ENCODE measurements at places on chromosomes 13 and 19. TPM values are rescaled to one million over a fixed set of nuclear protein-coding genes. Genes with fewer than 3 reads are reported as not detected.

- DNase-seq = no peak
Measured at GRCh38 chr19:40571831-40572495, 4.7 kb upstream of the SHKBP1 start.

- DNase-seq = no peak
Measured at GRCh38 chr19:54160182-54160811, 776 bp upstream of the LENG1 start.

DNA sequence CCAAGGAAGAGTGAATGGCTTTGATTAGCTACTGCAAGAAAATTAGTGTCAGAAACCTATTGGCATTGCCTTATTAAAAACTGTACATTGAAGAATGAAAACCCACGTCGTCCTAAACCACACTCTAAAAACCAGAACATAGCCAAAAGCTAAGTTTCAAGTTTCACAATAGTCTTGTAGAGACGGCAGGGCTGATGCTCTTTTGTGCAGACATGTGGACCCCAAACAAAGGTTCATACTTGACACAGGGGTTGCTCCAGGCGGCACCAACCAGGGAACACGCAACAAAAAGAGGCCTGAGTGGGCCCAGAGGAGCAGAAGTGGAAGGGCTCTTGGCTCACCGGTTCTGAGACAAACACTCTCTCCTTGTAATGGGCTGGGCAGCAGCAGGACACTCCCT, 28.6 kb upstream of the MIR17HG start:
- DNase-seq = no peak

- DNase-seq = peak; percentile 98
Measured at GRCh38 chr19:14006085-14006765, at the start of gene RFX1. Gene RFX1 (minus strand): TSS chr19:14006320. CDS start chr19:13993843, 12,477 bp downstream.

- DNase-seq = peak; percentile 54
Measured at GRCh38 chr13:51534041-51534817, 50.0 kb upstream of the WDFY2 start.

DNA sequence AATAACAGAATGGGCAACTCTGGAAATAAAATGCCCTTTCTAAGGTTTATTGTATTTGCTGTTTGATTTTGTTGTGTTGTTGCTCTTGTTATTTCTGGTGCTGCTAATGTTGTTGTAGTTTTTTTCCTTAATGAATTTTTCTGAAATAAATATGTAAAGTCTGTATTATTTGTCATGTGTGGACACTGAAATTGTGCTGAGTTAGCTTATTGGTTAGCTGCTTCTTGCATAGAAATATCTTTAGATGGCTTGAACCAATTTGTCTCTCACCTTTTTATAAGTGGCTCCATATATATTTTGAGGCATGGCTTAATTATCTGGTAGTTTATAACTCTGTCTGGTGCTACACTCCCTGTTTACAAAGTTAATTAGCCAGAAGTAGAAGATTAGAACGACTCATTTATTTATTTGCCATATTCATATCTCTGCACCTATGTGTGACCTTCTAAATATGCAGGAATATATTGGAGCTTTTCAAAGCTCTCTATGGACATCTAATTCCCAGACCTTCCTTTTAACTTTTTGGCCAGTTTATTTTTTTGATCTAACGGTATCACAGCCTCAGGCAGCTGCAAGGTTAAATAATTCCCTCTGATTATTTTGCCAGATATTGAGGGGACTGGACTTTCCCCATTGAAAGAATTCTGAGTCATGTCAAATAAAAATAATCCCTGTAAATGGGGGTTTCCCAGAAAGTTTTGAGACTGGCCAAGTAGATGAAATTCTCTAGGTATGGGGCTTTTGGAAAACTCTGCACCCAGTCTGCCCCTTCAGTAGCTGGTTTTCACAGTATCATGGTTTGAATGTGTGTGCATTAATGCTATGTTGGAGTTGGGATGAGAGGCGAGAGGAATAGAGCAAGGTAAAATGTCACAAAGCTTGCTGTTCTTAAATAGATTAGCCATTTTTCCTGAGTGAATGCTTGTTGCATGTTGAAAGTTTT, 1331.7 kb upstream of the MIR17HG start:
- DNase-seq = no peak

DNA sequence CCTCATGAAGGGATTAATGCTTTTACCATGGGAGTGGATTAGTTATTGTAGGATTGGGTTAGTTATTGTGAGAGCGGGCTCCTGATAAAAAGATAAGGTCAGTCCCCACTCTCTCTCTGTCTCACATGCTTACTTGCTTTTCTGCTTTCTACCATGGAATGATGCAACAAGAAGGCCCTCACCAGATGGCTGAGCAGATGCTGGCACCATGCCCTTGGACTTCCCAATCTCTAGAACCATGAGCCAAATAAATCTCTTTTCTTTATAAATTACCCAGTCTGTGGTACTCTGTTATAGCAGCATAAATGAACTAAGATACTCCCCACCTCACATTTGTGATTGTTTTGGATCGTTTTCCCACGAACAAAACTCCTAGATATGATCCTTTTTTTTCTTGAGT, 353.8 kb downstream of the DNAJC15 start:
- DNase-seq = no peak

- DNase-seq = no peak
Measured at GRCh38 chr13:37059848-37060192, 332 bp upstream of the SUPT20H start.

- DNase-seq = no peak
Measured at GRCh38 chr19:33194886-33195644, 935 bp downstream of the LRP3 start.

DNA sequence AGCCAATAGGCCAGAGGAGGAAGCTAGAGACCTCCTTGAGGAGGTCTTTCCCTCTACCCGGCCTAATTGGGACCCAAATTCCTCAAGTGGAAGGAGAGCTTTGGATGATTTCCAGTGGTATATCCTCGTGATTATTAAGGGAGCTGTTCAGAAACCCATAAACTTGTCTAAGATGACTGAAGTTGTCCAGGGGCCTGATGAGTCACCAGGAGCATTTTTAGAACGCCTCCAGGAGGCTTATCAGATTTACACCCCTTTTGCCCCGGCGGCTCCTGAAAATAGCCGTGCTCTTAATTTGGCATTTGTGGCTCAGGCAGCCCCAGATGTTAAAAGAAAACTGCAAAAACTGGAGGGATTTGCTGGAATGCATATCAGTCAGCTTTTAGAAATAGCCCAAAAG, 198.1 kb downstream of the ZNF486 start:
- DNase-seq = no peak

GRCh38 chr19:35146746-35147459, 3.8 kb downstream of the FXYD7 start:
- DNase-seq = no peak

DNA sequence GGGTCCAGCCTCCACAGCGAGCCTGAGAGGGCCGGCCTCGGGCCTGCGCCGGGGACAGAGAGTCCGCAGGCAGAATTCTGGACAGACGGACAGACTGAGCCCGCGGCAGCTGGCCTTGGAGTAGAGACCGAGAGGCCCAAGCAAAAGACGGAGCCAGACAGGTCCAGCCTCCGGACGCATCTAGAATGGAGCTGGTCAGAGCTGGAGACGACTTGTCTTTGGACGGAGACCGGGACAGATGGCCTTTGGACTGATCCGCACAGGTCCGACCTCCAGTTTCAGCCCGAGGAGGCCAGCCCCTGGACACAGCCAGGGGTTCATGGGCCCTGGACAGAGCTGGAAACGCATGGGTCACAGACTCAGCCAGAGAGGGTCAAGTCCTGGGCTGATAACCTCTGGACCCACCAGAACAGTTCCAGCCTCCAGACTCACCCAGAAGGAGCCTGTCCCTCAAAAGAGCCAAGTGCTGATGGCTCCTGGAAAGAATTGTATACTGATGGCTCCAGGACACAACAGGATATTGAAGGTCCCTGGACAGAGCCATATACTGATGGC, 490 bp downstream of the ITPKC start:
- no peak for DNase-seq

- no peak for DNase-seq
Measured at GRCh38 chr13:99421758-99422585, 79.3 kb upstream of the TM9SF2 start.

DNA sequence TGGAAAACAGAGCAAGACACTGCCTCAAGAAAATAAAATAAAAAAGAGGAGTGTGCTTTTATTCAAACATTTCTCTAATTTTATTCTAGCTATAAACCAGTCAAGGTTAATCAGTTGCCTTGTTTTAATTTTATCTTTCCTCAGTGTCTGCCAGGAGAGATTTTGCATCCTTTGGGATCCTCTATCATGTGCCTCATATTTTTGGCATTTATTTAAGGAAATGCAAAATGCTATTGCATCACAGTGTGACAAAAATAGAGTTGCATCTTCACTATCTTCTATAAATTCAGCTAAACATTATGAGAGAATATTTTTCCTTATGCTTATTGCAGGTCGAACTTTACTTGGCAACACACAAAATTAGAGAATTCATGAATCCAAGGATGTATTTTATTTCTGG, 639.0 kb upstream of the KLF12 start:
- no peak for DNase-seq

- DNase-seq = peak; percentile 81
Measured at GRCh38 chr13:96229356-96229755, 139.4 kb downstream of the HS6ST3 start.

GRCh38 chr19:5103812-5104410, 135.0 kb downstream of the KDM4B start:
- no peak for DNase-seq

GRCh38 chr13:76772241-76772640, 114.0 kb downstream of the KCTD12 start:
- no peak for DNase-seq

GRCh38 chr19:37955986-37956385, 49.0 kb downstream of the SIPA1L3 start:
- no peak for DNase-seq

DNA sequence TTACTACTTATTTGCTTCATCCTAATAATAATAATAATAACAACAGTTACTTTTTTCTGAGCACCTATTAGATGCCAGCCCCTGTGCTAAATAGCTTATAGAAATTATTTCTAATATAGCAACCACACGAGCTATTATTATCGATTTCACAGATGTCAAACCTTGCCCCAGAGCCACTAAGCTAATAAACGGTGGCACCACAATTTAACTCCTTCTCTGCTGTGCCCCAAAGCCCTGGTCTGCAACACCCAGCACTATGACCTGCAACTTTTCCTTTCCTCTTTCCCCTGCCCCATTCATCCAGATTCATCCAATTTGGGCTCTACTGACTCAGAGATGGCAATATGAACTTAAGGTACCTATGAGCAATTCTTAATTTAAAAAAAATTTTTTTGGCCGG, 6.4 kb downstream of the RFX2 start:
- DNase-seq = no peak

DNA sequence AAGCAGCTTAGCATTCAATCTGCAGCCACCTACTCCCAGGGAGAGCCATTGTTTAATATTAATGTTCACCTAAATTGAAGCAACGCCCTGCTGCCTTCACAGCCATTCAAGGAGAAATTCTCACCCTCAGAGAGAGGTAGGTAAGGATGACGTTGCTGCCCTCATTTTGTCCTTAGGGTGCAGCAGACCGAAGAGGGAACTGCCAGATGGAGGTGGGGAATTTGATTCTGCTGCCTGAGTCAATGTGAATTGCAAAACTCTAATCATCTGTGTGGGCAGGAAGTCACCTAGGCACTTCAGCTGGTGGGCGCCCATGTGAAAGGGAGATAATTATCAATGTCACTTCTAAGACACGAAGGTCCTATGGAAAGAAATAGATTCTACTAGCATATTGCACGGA, 503.4 kb downstream of the TBC1D4 start:
- no peak for DNase-seq

DNA sequence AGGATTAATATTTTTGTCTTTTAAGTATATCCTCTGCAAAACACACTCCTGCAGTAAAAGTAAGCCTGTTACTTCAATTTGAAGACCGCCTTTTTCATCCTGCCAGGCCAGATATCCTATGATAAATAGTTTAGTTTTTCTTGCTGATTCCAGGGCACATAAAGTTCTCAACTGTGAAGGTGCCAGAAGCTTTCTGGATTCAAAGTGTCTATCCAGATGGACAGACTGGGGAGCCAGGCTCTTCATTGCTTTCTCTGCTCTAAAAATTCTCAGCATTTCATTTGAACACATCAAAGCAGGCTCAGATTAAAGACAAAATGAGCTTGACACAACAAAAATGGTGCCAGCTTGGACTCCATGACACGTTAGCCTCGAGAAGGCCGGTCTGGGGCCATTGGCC, 53.6 kb upstream of the UBL3 start:
- DNase-seq = no peak

Gene HCN2
- total RNA-seq = 1.2 TPM

Gene CGB1
- total RNA-seq = not detected

Gene SERPINE3
- total RNA-seq = not detected

Gene OLFM4
- not detected for total RNA-seq

Gene ACP7
- 0.05 TPM for total RNA-seq

Gene DMAC2
- total RNA-seq = 34.7 TPM

Gene BLOC1S3
- 5.3 TPM for total RNA-seq

Gene SHD
- not detected for total RNA-seq

Gene DLL3
- total RNA-seq = 45.3 TPM

Gene CADM4
- 13.1 TPM for total RNA-seq

All from SK-MEL-5 (cell line).